ENCODE measurements at places on chromosomes 1 and 21. TPM values are rescaled to one million over a fixed set of nuclear protein-coding genes. Genes with fewer than 3 reads are reported as not detected.

TNNT2 gene
- 8.3 TPM for total RNA-seq

- no peak for DNase-seq
- no peak overlapping the region for H3K27ac ChIP-seq
- no peak overlapping the region for H3K4me3 ChIP-seq
- H3K27me3 ChIP-seq: no peaks in the 10 kb centered on the region
Measured at GRCh38 chr1:61498342-61498741, 226.6 kb downstream of the TM2D1 start.

GRCh38 chr1:15756143-15757015 is 2.2 kb upstream of the FBLIM1 start:
- H3K4me1 ChIP-seq: peaks cover 38% of the 10 kb centered on the region
- H3K4me3 ChIP-seq: no peak overlapping the region
- no peaks in the 10 kb centered on the region for H3K36me3 ChIP-seq
- H3K27me3 ChIP-seq: peaks cover 12% of the 10 kb centered on the region

DNA sequence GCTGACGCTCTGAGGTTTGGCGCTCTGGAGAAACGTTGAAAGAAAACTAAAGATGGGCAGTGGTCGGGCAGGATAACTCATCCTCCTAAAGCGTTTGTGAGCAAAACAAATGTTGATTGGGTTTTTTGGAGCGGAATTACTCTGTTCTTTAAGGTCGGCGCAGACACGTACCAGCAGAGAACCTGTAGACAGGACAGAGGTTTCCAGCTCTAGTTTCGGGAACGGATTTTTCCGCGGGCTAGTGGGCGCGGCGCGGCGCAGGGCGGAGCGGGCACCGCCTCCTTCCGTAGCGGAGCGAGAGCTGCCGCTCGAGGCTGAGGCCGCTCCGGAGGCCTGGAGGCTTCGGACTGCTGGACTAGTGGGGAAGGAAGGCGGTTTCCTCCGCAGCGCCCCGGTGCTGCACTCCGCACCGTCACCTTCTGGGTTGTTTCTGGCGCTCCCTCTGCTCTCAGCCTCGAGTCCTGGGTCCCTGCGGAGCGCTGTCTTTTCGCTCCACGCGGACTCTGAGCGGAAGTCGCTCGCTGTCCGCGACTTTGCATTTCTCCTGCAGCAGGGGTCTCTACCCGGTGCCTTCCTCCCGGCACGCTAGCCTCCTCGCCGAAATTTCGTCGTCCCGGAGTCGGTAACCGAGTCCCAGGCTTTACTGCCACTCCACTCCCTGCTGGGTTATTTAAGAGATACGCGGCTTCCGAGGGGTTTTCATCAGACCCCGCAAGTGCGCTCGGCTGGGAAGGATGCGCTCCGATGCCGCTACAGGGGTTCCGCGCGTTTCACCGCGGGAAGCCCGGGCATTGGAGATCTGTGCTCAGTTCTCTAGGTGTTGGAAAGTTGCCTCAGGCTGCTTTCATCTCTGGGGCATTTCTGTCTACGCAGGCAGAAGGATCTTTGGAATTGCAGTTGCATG is 7.0 kb downstream of the FOXD2 start:
- peaks cover 14% of the 10 kb centered on the region for H3K27me3 ChIP-seq
- no peak overlapping the region for H3K27ac ChIP-seq
- peaks cover 13% of the 10 kb centered on the region for H3K4me1 ChIP-seq
- H3K36me3 ChIP-seq: no peaks in the 10 kb centered on the region

DNA sequence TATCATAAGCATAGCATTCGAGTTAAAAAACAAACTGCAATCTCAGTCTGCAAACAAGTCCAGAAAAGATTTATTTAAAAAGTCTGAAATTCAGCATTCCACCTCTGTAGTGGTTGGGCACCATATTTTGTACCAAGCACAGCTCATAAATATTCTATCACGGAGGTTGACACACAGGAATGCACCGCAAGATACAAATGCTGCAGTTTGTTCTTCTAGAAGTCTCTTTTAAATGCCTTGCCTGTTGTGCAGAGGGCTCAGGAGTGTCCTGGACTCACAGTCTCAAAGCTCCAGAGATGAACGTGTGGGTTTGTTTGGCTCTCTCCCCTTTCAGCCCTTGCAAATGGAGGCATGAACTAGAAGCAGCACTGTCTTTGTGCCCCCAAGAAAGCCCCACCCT is 212.4 kb upstream of the USP24 start:
- peaks cover 47% of the 10 kb centered on the region for H3K4me1 ChIP-seq
- no peak for DNase-seq
- no peaks in the 10 kb centered on the region for H3K27me3 ChIP-seq
- no peak overlapping the region for H3K4me3 ChIP-seq

GRCh38 chr1:116808200-116808847 is 54.1 kb downstream of the CD2 start:
- no peak overlapping the region for H3K27ac ChIP-seq
- H3K27me3 ChIP-seq: no peaks in the 10 kb centered on the region
- no peaks in the 10 kb centered on the region for H3K36me3 ChIP-seq
- no peak for DNase-seq

- H3K27me3 ChIP-seq: no peaks in the 10 kb centered on the region
- H3K4me1 ChIP-seq: peaks cover 28% of the 10 kb centered on the region
- no peak overlapping the region for H3K27ac ChIP-seq
- no peak overlapping the region for H3K4me3 ChIP-seq
Measured at GRCh38 chr1:64524614-64525013, 54.7 kb downstream of the CACHD1 start.

DNA sequence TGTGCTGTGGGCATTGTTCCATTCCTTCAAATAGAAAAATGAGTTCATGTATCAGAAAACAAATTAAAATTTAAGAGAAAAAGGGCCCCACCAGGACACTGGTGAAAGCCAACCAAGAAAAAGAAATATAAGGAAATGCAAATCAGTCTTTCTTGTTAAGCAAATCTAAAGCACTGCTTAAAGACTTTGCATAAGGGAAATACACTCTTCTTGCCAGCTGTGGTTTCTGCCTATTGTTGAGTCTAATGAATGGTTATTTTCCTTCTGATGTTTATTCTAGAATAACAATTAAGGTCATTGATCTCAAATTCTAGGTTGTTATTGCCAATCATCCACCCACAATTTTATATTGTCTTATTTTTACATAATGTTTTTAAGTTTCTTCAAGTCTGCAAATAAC is 158.6 kb upstream of the SNX7 start:
- no peaks in the 10 kb centered on the region for H3K27me3 ChIP-seq
- no peaks in the 10 kb centered on the region for H3K36me3 ChIP-seq
- no peaks in the 10 kb centered on the region for H3K4me1 ChIP-seq
- DNase-seq: no peak
- no peak overlapping the region for H3K27ac ChIP-seq

- peaks cover 7% of the 10 kb centered on the region for H3K4me1 ChIP-seq
- H3K36me3 ChIP-seq: no peaks in the 10 kb centered on the region
- no peaks in the 10 kb centered on the region for H3K27me3 ChIP-seq
- DNase-seq: no peak
- no peak overlapping the region for H3K4me3 ChIP-seq
Measured at GRCh38 chr1:202282596-202283283, 59.0 kb downstream of the UBE2T start.
